ENCODE measurements at places on chromosomes 13 and 19. TPM values are rescaled to one million over a fixed set of nuclear protein-coding genes. Genes with fewer than 3 reads are reported as not detected.

UNC13A gene
- total RNA-seq = 0.16 TPM

ASF1B gene
- total RNA-seq = 7.9 TPM

KANK3 gene
- 0.65 TPM for total RNA-seq

ZNF560 gene
- not detected for total RNA-seq

HCST gene
- total RNA-seq = 0.38 TPM

STOML3 gene
- total RNA-seq = not detected

FFAR3 gene
- not detected for total RNA-seq

ATP12A gene
- total RNA-seq = not detected

PLIN5 gene
- total RNA-seq = not detected

ZNF728 gene
- not detected for total RNA-seq

OVOL3 gene
- total RNA-seq = not detected

DCT gene
- under 0.01 TPM for total RNA-seq

ZNF20 gene
- total RNA-seq = 2.5 TPM

GRIN2D gene
- 0.49 TPM for total RNA-seq

ZNF229 gene
- total RNA-seq = 2.0 TPM

ICAM1 gene
- total RNA-seq = 41.3 TPM

SOX1 gene
- not detected for total RNA-seq

RDH8 gene
- not detected for total RNA-seq

SMIM24 gene
- total RNA-seq = 3.2 TPM

KCTD12 gene
- total RNA-seq = 9.8 TPM

PDE4A gene
- 5.2 TPM for total RNA-seq

OR7D2 gene
- total RNA-seq = 0.51 TPM

MRI1 gene
- total RNA-seq = 40.7 TPM

TUBGCP3 gene
- total RNA-seq = 20.4 TPM

KIRREL2 gene
- total RNA-seq = 0.16 TPM

ZNF738 gene
- total RNA-seq = 7.5 TPM

FXYD1 gene
- total RNA-seq = not detected

GDF15 gene
- 20.4 TPM for total RNA-seq

OR4F17 gene
- total RNA-seq = not detected

S1PR4 gene
- total RNA-seq = not detected

CLDN10 gene
- 4.9 TPM for total RNA-seq

ZNF541 gene
- total RNA-seq = 0.13 TPM

KLK10 gene
- total RNA-seq = not detected

SEMA6B gene
- 0.49 TPM for total RNA-seq

WDR87 gene
- not detected for total RNA-seq

MARK4 gene
- 10.8 TPM for total RNA-seq

WTIP gene
- total RNA-seq = 21.5 TPM

CLEC17A gene
- not detected for total RNA-seq

CCL25 gene
- total RNA-seq = not detected

THOP1 gene
- 181 TPM for total RNA-seq

EFNB2 gene
- 54.9 TPM for total RNA-seq

PSG2 gene
- not detected for total RNA-seq

PRR12 gene
- total RNA-seq = 15.8 TPM

FRY gene
- total RNA-seq = 13.7 TPM

ZNF225 gene
- total RNA-seq = 1.5 TPM

LYPD5 gene
- 0.33 TPM for total RNA-seq

CYP4F12 gene
- total RNA-seq = not detected

ADPRHL1 gene
- total RNA-seq = 1.8 TPM
